ENCODE measurements at places on chromosomes 6 and 20. TPM values are rescaled to one million over a fixed set of nuclear protein-coding genes. Genes with fewer than 3 reads are reported as not detected.

GRCh38 chr20:9160331-9160730, 91.4 kb downstream of the PLCB4 start:
- DNase-seq = no peak

- no peak for DNase-seq
These were observed 14.6 kb upstream of the MYB start for GRCh38 chr6:135166515-135166914.

The FAM209B gene
- 0.91 TPM for total RNA-seq

The AP5S1 gene
- 15.5 TPM for total RNA-seq

The BPIFA1 gene
- not detected for total RNA-seq

The DPPA5 gene
- total RNA-seq = not detected

The TNFAIP3 gene
- 143 TPM for total RNA-seq

Data from activated CD4-positive, alpha-beta memory T cell treated with anti-CD3 and anti-CD28 coated beads, Interleukin-2, amount 10 ng/mL, durations not matched to agents 7 days and 5 days (primary cell).